NCI-H510A (cell line): ENCODE measurements at places on chromosomes 7 and 10.

- no peak for DNase-seq
Measured at GRCh38 chr7:134654104-134654775, 7.6 kb downstream of the BPGM start.

GRCh38 chr7:95609277-95609971 lies 13.1 kb upstream of the PDK4 start:
- DNase-seq = peak; percentile 30

- no peak for DNase-seq
Measured at GRCh38 chr7:39531818-39532217, 34.4 kb upstream of the YAE1 start.

DNA sequence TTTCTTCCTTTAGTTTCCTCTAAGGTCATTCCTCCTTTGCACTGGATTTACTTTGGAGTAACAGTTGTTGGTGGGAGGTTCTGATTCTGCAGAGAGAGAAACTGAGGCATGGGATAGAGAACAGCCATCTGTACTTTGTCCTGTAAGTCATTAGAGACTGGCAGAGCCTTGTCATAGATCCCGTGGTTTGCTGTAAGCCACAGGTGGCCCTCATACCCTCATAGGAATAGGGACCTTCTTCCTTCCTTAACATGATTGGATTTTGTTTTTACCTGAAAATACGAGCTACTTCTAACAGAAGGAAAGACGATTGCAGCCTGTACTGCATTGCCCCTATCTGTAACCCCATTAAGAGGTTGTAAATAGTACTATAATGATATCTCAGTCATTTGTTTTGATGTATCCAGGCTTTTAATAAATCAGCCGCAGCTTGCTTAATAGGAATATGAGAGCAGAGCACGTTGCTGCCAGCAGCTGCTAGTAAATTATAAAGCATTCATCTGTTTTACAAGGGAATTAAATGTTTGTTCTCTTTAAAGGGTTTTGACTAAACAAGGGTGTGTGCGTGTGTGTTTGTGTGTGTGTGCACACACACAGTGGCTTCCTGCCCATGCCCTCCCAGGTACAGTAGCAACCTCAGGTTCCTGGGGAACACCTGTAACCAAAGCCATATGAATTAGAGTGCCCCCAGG lies 249.8 kb downstream of the AUTS2 start:
- DNase-seq = peak; percentile 15

- no peak for DNase-seq
Measured at GRCh38 chr10:29579455-29579970, 55.3 kb downstream of the SVIL start.

DNA sequence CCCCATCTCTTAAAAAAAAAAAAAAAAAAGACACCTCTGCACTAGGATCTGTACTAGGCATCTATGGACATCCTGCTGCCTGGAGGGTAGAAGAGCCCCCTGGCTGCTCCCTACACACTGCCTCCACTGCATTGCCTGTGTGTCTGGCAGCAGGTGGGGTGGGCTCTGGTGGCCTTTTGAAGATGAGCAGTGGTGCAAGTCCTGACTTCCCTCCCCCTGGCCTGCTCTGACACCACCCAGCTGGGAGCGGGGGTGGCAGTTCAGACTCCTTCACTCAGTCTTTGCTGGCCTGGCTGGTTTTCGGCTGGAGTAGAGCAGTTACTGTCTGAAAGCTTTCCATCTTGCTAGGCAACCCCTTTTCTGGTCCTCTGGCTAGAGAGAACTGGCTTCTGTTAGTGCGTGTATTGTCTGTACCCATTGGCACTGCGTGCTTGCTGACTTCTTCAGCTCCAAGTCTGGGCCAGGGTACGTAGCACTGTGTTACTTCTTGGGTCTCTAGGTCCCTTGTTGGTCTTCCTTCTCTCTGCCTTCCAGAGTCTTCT lies 17.6 kb downstream of the C10orf62 start:
- DNase-seq = no peak

DNA sequence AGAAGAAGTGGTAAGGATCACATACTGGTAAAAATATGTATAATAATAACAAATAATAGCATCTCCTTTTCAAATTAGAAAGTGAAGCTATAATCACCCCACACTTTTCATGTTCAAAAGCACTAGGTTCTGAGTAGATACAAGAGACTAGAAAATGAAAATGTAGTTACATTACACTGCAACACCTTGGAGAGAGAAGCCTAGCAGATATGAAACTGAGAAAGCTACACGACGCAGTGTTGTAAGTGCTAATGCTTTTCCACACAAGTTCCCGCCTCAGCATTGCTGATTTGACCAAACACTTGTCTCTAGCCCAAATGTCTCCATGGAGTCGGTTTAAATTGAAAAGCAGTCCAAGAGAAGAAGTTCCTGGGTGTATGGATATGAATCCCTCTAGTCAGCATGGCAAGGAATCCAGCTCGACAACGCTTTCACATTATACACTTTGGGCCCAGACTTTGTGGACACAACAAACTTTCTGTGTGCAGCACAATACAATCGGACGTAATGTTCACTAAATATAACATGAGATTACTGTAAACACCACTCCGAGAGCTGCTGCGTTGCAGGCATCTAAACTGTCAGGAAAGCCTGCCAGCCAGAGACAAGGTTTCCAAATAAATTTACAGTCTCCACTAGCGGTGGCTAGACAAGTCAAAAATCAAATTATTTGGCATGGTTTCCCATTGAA lies 1.7 kb downstream of the PDE1C start:
- DNase-seq = no peak

- DNase-seq = no peak
Measured at GRCh38 chr10:2478656-2479055, 588.7 kb upstream of the PFKP start.

DNA sequence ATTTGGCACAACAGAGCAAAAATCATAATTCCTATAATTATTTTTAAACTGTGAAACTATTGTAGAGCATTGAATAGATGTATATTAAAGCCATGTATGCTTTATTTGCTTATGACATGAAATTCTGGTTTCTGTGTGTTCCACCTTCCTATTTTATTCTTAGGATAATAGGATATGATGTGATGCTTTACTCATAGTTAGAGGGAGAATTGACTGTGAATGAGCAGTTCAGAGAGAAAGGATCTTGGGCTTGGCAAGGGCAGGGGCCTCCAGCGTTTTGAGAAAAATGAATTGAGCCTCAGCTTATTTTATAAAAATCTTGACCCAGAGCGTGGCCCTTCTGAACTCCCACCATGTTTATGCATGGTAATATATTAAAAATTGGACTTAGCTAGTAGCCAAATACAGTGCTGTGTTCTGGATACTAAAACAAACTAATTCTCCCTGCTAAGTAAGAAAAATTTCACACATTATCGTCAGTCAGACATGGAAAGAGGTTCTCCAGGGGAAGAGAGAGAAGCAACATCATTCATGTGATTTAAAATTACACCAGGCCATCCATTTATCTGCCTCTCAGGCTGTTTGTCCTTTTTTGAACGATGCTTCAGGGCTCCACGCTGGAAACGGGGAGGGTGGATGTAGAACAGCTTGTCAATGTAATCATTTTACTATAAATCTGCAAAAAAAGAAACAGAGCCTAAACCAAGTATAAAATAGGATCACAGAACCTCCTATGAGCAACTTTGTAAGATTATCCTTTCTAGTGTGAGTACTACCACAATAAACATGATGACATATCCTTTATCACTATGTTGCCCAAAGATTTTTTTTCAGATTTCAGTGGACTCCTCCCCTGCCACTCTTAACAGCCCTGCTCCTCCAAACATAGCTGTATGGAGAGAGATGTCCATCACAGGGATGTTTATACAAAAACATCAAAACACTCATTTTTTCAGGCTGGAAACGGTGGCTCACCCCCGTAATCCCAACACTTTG lies 258.1 kb upstream of the C7orf33 start:
- DNase-seq = no peak

GRCh38 chr10:58322072-58322834 lies 12.6 kb upstream of the UBE2D1 start:
- no peak for DNase-seq

DNA sequence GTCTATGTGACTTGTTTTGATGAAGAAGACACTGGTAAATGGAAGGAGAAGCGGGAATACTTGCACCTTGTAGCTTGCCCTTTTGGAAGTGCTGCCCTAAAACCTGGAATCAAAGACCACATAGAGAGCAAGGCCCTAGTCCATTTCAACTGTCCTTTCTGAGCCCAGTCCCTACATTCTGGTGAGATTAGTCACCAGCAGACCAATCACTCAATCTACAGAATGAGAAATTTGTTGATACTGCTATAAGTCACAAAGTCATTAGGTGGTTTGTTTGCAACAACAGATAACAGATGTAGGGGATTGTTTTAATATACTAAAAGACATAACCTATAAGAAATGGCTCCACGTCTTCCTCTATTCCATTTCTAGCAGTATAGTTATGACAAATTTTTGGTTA lies 33.6 kb downstream of the WASL start:
- DNase-seq = no peak

- no peak for DNase-seq
Measured at GRCh38 chr7:70738151-70738885, 393.6 kb upstream of the GALNT17 start.

DNA sequence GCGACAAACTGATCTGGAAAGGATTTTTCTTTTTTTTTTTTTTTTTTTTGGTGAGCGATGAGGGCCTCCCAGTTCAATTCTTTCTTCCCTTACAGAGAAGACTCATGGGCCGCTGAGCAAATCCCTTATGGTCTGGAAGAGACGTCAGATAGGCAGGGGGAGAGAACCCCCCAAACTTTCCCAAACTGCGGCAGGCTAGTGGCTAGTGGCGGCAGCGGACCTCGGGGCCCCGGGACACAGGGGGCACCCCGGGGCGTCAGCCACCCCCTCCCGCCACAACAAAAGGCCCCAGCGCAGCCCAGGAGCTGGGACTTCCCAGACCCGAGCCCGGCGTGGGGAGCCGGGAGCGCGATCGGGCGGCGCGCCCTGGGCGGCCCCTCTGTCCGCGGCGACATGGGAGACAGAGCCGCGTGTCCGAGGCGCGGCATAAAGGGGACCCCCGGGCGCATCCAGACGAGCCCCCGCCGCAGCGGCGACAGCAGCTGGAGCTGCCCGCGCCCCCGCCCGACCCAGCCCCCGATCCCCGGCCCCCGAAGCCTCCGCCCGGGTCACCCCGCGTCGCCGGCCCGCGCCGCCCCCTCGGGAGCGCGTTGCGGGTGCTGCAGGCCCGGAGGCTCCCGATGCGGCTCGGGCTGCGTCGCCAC lies 755 bp downstream of the FAM171A1 start:
- DNase-seq = no peak

DNA sequence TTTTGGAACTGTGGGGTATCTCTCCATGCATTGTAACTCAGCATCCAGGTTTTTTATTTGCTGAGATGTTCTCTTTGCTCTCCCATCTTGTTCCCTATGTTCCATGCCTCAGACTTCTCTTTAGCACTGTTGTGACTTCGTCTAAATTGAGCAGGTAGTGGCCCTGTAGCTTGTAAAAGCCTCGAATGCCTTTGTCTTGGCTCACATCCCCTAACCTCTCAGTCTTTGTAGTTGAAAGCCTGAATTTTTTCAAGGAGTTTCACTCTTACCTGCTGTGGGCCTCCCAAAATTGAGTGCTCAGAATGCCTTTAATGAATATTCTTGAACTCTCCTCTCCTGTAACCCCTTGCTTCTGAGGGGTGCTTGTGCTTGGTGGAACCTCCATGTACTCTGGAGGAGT lies 1137.3 kb downstream of the REEP3 start:
- no peak for DNase-seq

- peak; percentile 56 for DNase-seq
Measured at GRCh38 chr7:44796034-44796503, 412 bp upstream of the PPIA start.

DNA sequence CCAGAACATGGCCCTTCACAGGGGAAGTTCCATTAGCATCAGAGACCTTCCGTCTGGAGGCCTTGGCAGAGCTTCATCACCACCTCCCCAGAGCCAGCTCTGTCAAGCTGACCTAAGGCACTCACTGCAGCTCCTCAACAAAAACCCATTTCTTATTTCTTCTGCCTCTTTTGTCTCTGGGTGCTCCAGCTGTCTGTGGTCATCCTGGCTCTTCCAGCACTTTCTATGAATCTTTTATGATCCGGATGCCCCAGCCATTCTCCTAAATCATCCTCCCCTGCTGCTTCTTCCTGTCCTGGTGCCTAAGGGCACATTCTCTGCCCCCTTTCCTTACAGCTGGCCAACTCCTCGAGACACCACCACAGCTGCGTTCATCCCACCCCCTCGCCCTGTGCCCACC lies 171.7 kb upstream of the INSYN2A start:
- no peak for DNase-seq

DNA sequence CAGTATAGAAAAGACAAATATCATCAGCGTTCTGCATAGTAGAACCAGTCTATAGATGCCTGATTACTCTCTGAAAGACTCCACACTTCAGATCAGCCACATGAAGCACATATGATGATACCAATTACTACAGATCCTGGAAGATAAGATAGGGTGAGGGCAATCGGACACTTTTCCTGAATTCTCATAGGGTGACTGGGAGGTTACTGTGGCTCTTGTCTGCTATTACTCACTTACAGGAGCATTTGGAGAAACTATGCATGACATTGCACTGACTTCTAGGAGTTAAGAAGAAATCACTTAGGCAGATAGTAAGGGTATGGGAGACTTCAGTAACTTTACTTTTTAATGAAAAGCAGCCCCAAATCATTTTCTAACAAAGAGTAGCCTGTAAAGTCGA lies 1140.9 kb downstream of the XPNPEP1 start:
- no peak for DNase-seq

DNA sequence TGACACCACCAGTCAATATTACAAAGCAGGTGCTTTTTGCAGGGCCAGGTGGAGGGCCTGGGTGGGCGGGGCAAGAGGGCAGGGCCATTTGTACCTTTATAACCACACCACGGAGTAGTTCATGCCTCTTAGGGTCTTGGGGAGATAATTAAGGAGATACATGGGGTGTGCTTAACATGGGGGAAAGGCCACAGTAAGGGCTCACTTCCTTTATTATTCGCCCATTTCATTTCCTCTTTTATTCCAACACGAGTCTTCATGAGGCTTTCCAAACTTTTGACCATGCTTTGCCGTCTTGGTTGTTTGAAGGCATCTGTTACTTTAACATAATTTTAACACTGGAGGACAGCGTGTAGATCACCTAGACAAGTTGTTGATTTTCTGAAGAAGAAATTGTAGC lies 33.3 kb upstream of the LYZL2 start:
- no peak for DNase-seq

DNA sequence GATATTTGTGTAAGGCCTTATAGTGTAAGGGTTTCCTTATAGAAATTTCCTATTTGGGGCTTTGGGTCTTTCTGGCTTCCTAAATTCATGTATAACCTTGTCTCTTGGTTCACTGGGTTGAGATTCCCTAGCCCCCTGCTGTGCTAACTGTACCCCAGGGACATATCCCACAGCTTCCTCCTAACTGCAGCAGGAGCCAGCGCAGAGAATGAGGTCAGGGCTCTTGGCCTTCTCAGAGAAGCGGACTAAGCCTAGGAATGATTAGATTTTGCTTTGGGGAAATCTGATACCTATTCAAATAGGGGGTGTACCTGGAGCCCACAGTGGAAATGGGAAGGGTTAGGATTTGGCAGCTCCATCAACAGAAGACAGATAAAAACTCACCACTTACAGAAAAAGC lies 138.1 kb upstream of the EFCAB10 start:
- DNase-seq = no peak
